ENCODE measurements at places on chromosomes 12 and 14. TPM values are rescaled to one million over a fixed set of nuclear protein-coding genes. Genes with fewer than 3 reads are reported as not detected.

- no peak for DNase-seq
Measured at GRCh38 chr14:104602933-104603325, 1.6 kb downstream of the TMEM179 start.

DNA sequence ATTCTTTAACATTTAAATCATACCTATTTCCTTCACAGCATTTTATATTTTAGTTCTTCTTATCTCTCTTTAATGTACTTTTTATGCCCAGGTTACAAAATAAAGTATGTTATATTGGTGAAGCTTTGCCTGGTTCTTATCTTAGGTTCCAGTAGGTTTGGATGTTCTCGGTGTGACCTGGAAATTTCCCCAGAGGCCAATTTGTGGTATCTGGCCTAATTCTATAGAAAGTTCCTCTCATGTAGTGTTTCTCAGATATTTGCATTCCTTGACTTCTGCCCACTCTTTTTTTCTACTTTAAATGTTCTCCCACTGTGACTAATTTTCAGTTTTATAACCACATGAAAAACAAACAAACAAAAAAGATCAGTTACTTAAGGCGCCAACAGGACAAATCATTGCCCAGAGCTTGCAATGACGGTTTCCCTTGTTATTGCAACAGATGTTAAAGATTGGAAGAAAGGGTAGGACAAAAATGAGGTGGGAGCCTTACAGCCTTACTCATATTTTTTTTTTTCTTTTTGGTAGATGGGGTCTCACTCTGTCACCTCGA lies 41.2 kb upstream of the PPM1H start:
- DNase-seq, result no peak

GRCh38 chr12:30135776-30136175 lies 352.0 kb upstream of the TMTC1 start:
- DNase-seq, result no peak

DNA sequence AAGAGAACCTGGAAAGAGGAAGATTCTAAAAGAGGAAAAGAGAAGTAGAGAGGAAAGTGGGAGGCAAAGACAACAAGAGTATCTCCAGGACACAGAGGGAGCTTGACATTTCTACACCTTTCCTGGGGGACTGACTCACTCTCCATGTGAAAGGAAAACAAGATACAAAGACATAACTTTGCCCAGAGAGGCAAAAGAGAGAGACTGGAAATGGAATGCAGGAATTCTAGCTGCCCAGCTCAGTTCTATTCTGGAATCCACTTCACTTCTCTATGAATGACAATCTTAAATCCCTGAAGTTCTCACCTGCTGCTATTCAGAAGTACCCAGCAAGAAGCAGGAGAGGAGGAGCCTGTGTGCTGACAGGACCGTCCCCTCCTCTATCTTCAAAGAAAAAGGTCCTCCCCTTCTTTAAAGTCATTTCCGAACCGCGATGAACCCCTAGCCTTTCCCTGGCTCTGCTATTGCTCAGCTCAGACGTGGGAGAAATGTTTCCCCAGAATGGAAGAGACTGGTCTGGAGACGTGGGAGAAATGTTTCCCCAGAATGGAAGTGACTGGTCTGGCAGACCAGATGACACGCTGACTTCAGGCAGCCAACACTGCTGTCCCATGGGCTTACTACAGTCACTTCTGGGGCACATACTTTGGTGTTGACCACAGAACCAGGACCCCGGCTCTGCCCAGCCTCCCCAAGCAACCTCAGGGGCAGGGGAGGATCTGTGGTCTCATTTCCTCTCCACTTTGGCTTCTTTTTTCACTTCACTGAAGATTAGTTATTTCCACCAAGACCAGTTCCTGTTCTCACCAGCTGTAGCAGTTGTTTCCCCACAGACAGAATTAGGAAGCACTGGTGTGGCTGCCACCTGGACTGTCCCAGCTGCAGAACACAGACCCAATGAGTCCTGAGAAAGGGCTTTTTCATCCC lies 8.3 kb downstream of the FMNL3 start:
- DNase-seq, result peak; percentile 40

- no peak for DNase-seq
Measured at GRCh38 chr14:34507459-34507858, 32.0 kb downstream of the EAPP start.

- DNase-seq, result no peak
Measured at GRCh38 chr12:19938031-19938430, 430.3 kb upstream of the PDE3A start.

- no peak for DNase-seq
Measured at GRCh38 chr12:90029317-90029716, 320.7 kb upstream of the ATP2B1 start.

- DNase-seq, result no peak
Measured at GRCh38 chr14:50312734-50313054, 570 bp downstream of the DMAC2L start.

RILPL1 gene
- 79.4 TPM for total RNA-seq

CCDC77 gene
- 3.8 TPM for total RNA-seq

TSHR gene
- not detected for total RNA-seq

All from heart left ventricle (tissue), 16 donors.